ENCODE measurements at places on chromosomes 2 and 18. TPM values are rescaled to one million over a fixed set of nuclear protein-coding genes. Genes with fewer than 3 reads are reported as not detected.

GRCh38 chr2:49289711-49290110, 135.4 kb upstream of the FSHR start:
- DNase-seq: no peak

DNA sequence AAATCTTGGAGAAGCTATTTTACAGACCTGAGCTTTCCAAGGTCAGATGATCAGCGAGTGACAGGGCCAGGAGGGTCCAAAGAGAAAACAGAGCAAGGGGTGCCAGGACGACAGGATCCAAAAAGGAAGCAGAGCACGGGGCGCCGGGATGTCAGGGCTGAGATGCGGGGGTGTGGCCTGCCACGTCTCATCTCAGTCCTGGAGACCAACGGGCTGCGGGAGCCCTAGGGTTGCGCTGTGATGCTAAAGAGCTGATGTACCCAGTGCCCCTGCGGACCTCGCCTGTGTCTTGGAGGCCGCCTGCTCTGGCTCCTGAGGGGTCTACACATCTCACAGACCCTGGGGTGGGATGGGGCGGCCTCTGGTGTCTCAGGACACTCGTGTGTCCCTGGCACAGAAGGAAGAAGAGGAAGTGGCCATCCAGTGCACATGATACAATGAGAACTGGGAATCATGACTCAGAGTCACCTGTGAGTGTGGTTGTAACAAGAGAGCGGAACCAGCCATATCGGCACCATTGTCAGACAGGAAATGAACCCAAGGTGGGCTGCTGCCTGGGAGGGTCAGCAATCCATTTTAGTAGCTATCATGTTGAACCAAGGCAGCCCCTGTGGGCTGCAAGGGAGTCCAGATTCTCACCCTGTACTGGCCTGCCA, 97.8 kb downstream of the MYT1L start:
- DNase-seq: no peak

DNA sequence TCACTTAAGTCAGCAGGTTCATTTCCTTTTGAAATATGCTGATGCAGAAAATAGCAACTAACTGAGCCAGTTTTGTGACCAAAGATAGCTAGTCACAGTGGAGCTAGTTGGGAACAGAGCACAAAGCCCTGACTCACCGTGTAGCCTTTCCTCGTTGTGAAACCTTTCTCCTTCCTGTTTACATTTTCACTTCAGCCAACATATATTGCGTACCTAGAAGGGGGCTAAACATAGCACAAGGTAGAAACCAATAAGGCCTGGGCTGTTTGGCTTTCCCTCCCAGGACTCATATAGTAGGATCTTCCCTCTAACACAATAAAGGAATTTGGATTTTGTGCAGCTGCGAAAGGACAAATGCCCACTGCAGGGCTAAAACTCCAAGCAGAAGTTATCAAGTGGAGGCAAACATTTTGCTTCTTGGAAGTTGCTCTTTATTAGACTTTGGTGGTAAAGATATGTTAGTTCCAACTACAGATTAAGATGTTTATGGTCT, 24.5 kb upstream of the LPIN2 start:
- DNase-seq: peak; percentile 67

C2orf66 gene
- total RNA-seq: not detected
